GM18507 (cell line): ENCODE measurements at places on chromosomes 13 and 19.

- no peak for DNase-seq
Measured at GRCh38 chr13:52776726-52777125, 37.1 kb upstream of the CNMD start.

- DNase-seq, result no peak
Measured at GRCh38 chr19:45967246-45967645, 6.4 kb downstream of the NOVA2 start.

DNA sequence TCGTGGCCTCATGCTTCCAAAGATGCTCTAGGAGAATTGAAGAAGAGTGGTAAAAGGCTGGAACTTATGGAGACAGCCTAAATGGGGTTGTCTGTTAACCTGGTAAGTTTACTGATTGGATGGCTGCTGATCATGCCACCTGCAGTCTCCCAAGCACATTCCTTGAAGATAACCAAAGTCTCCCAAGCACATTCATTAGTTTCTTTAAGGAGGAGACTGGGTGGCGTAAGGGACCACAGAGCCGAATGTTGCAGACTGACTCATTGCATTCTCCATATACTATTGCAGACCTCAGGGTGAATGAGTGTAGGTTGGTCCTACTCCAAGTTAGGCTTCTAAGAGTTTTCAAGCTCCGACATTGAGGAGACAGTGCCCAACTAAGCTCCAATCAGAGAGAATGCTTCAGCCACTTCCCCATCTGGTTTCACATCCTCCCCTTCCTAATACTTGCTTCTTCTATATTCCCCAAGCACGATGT lies at the start of gene IGFL3:
TSS of gene IGFL3 (minus strand) at position 51 of the 478 bp plus-strand sequence. CDS start at position 12, 39 bp downstream.
- DNase-seq, result no peak

GRCh38 chr19:6674868-6675305 lies 4.9 kb upstream of the TNFSF14 start:
- peak; percentile 75 for DNase-seq

- DNase-seq, result no peak
Measured at GRCh38 chr13:99980201-99980823, 1.3 kb upstream of the ZIC2 start.

GRCh38 chr19:35845215-35846037 lies 6.9 kb downstream of the NPHS1 start:
- DNase-seq, result no peak

- DNase-seq, result no peak
Measured at GRCh38 chr19:35937345-35938281, 1.4 kb downstream of the LRFN3 start.

DNA sequence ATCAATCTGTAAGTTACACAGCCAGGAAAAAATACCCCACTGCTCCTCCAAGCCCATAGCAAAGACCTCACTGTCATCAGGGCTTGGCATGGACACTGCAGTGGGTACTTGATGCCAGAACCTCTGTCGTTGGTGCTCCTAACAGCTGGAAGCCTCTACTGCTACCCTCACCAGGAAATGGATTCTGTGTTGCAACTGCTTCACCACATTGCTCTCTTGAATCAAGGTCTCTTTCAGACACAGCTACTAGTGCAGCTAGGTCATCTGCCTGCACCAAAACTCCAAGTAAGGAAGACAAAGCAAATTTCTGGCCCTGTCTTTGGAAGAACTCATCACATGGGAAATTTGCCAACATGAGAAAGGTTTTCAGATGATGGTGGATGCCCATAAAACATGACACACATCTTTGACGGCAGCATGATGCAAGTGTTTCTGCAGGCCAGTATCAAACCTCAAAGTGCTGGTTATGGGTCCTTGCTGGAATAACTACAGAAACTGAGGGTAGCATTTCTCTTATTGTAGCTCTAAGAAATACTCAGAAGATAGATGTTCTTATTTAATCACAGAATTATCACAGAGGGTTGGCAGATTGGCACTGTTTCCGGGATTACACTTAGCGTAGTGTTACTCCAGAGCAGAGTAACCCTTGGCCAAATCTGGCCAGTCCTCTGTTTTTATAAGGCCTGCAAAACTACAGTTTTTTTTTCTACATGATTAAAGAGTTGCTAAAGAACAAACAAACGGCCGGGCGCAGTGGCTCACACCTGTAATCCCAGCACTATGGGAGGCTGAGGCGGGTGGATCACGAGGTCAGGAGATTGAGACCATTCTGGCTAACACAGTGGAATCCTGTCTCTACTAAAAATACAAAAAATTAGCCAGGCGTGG lies 12.9 kb upstream of the PCCA start:
- DNase-seq, result no peak

GRCh38 chr13:84672616-84673015 lies 790.3 kb upstream of the SLITRK1 start:
- no peak for DNase-seq

GRCh38 chr13:77702366-77702765 lies 4.9 kb downstream of the SLAIN1 start:
- no peak for DNase-seq

DNA sequence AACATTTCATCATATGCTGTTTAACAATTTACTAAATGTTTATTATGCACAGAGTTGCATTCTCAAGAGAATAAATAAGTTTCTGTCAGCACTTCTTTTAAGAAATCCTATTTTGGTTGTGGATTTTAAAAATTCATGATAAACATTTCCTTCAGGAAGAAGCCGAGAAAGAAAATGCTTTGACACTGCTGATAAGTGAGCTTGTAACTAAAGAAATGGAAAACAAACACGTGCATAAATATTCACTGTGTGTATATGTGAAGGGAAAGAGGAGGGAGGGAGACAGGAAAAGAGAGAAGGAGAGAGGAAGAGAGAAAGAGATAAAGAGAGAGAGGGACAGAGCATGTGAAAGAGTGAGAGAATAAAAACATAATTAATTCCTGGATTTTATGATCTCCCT lies 1165.0 kb downstream of the DIAPH3 start:
- DNase-seq, result no peak

DNA sequence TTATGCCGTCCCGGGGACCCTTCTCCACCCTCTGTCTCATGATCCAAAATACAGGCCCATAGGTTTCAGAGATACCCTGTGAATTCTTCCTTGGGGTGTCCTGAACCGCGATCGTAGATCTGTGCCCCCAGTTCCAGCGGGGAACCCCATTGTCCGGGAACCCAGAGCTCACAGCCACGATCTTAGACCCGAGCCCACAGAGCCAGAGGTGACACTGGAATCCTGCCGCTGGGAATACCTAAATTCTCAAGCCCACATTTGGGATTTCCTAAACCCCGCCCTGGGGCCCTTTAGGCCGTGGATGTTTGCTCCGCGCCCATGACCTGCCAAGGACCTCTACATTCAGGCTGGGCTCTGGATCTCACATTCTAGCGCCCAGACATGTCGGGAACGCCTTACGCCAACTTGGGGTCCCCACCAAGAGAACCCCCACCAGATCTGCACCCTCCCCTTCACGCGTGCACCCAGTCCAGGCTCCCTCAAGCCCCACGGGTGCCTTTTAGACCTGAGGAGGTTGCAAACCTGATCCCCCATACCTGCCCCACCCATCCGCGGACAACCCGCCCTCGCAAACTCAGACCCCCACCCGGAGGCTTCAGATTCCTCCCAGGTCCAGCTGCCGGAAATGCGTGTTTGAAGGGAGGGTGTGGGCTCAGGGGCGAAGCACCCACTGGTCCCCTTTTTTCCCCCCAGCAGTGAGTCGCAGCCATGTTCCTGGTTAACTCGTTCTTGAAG lies 605 bp downstream of the CAPNS1 start:
- DNase-seq, result no peak

GRCh38 chr13:45162194-45162593 lies 38.7 kb downstream of the KCTD4 start:
- DNase-seq, result no peak

DNA sequence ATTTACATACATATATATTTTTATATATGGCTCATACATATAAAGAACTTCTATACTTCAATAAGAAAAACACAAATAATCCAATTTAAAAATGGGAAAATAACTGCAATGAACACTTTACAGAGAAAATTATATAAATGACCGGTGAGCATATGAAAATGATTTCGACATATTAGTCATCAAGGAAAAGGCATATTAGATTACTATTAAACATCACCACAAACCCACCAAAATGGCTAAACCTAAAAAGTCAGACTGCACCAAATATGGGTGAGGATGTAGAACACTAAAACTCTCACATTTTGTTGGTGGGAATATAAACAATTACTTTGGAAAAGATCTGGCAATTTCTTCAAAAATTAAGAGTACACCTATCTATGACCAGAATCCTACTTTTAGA lies 316.2 kb downstream of the ENOX1 start:
- no peak for DNase-seq

- no peak for DNase-seq
Measured at GRCh38 chr19:21109116-21109515, 27.1 kb downstream of the ZNF714 start.

DNA sequence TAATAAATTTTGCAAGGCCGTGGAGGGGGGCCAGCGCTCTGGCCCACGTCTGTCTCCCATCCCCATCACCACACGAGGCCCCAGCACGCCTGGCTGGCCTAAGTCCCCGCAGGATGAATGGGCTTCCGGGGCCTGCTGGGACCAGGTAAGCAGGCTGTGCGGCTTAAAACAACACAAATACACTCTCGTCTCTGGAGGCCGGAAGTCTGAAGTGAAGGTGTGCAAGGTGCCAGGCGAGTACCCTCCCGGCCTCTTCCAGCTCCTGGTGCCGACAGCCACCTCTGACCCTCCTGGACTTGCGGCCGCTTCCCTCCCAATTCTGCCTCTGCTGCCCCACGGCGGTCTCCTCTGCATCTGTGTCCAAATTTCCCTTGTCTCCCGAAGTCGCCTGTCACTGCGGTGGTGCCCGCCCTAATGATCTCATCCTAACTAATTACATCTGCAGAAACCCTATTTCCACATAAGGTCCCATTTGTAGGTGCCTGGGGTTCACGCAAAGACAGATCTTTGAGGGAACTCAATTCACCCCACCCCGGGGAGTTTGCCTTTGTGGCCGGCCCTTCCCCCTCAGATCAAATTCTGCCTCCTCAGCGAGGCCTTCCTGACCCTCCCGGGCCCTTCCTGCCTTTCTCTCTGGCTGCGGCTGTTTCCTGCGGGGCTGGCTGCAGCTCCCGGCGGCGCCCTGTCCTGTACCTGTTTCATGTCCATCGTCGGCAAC lies 8.1 kb upstream of the PTBP1 start:
- no peak for DNase-seq

GRCh38 chr13:50209631-50210030 lies 194.4 kb downstream of the KCNRG start:
- DNase-seq, result no peak

GRCh38 chr13:24071423-24072075 lies 89.0 kb upstream of the SPATA13 start:
- no peak for DNase-seq

- no peak for DNase-seq
Measured at GRCh38 chr13:30088312-30088855, 219.0 kb downstream of the KATNAL1 start.

DNA sequence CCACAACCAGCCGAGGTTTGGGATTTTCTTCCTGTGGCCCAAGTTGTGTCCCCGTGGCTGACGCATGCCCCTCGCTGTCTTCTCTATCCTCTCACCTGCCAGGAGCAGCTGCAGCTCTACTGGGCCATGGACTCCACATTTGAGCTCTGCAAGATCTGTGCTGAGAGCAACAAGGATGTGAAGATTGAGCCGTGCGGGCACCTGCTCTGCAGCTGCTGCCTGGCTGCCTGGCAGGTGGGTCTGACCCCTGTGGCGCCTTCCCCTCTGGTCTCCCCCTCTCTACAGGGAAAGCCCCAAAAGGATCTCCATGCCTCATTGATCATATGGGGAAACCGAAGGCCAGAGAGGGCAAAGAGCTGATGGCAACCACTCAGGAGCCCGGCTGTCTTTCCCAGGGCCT lies 14.6 kb downstream of the CBLC start:
- no peak for DNase-seq

GRCh38 chr13:29923554-29924481 lies 73.4 kb upstream of the UBL3 start:
- DNase-seq, result peak; percentile 15

DNA sequence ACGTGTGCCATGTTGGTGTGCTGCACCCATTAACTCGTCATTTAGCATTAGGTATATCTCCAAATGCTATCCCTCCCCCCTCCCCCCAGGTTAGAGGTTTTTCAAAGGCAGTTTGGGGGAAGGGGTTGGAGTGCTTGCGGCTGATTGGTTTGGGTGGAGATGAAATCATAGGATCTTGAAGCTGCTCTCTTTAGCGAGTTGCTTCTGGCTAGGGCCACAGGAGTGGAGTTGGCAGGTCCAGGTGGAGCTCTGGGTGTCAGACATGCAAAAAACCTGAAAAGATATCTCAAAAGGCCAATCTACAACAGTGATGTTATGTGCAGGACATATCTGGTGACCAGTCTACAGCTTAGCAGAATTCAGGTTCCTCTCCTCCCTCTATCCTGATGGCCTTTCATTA lies 32.6 kb upstream of the CXCL17 start:
- no peak for DNase-seq

- DNase-seq, result no peak
Measured at GRCh38 chr13:21522130-21522529, 63.0 kb upstream of the ZDHHC20 start.

GRCh38 chr13:98307463-98308085 lies 130.5 kb upstream of the RNF113B start:
- DNase-seq, result no peak

- no peak for DNase-seq
Measured at GRCh38 chr13:45490068-45490467, 25.3 kb downstream of the COG3 start.

DNA sequence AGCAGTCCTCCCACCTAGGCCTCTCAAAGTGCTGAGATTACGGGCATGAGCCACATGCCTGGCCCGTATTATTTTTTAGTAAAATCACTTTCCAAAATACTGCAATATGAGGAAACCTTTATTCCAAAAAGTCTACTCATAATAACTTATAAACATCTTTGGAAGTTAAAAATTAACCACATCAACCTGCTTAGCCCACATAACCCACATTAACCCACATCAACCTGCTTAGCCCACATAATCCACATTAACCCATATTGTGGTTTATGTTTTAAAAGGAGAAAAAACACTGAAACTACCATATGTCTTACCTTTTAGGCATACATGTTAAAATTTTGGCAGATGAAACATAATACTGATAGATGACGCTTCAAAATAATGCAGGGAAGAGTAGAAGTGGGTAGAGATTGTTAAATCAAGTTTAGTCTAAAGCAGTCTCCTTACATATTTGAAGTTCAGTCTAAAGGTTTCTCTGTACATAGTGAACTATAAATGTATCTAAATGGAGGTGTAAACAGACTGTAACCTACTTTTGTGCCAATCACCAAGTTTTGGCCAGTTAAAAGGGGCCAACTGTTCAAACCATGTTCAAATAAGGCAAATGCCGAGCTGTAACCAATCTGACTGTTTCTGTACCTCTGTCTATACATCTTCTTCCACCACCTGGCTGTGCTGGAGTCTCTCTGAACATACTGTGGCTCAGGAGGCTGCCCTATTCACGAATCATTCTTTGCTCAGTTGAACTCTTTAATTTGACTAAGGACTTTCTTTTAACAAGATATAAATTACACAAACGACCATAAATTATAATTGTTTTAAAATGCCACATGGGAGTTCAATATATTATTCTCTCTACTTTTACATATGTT lies 14.5 kb downstream of the KPNA3 start:
- no peak for DNase-seq

DNA sequence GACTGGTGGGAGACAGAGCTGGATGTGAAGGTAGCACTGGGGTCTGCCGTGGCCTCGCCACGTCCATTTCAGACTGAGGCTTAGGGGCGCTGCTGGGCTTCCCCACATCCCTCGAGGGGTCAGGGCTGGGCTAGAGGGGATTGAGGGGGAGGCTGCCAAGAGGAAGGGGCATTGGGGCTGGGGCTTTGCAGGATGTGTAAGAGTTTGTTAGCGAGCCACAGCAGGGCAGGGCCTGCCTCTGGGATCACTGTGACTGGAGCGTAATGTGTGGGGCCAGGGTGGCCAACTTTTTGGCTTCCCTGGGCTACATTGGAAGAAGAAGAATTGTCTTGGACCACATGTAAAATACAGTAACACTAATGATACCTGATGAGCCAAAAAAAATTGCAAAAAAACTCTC lies 14.1 kb downstream of the ARID3A start:
- no peak for DNase-seq
